ENCODE measurements at places on chromosomes 3 and 15. TPM values are rescaled to one million over a fixed set of nuclear protein-coding genes. Genes with fewer than 3 reads are reported as not detected.

DNAJB8 gene
- not detected for total RNA-seq

FGF12 gene
- total RNA-seq, result not detected

TEX55 gene
- total RNA-seq, result not detected

DNAH12 gene
- 0.08 TPM for total RNA-seq

SLC2A2 gene
- not detected for total RNA-seq

TMEM40 gene
- not detected for total RNA-seq

SYNPR gene
- not detected for total RNA-seq

SPTBN5 gene
- total RNA-seq, result 0.21 TPM

CHRFAM7A gene
- total RNA-seq, result not detected

SCN11A gene
- total RNA-seq, result 0.08 TPM

SLC9C1 gene
- not detected for total RNA-seq

TM4SF1 gene
- not detected for total RNA-seq

ZNF662 gene
- total RNA-seq, result 0.86 TPM

GPR27 gene
- 2.2 TPM for total RNA-seq

CHRNB4 gene
- not detected for total RNA-seq

KBTBD13 gene
- total RNA-seq, result not detected

C2CD4A gene
- 0.27 TPM for total RNA-seq

GABRB3 gene
- not detected for total RNA-seq

EPHB3 gene
- total RNA-seq, result not detected

DISP2 gene
- 0.15 TPM for total RNA-seq

GNAT1 gene
- not detected for total RNA-seq

THAP10 gene
- 0.36 TPM for total RNA-seq

AHSG gene
- not detected for total RNA-seq

EOMES gene
- total RNA-seq, result 16.2 TPM

IL17RE gene
- total RNA-seq, result 1.3 TPM

GCSAM gene
- 3.0 TPM for total RNA-seq

OSBPL10 gene
- total RNA-seq, result 3.6 TPM

CHRNA3 gene
- total RNA-seq, result not detected

C3orf22 gene
- not detected for total RNA-seq

NOX5 gene
- not detected for total RNA-seq

MYRIP gene
- total RNA-seq, result not detected

FHIT gene
- total RNA-seq, result 5.7 TPM

ADCY5 gene
- not detected for total RNA-seq

ROPN1 gene
- total RNA-seq, result not detected
